ENCODE measurements at places on chromosomes 4 and X.

- DNase-seq = peak; percentile 97
Observed at GRCh38 chr4:173252024-173252935, 81.9 kb downstream of the HMGB2 start.

GRCh38 chr4:13616597-13616996 is 10.9 kb downstream of the BOD1L1 start:
- DNase-seq = no peak

GRCh38 chr4:20256381-20256881 is 4.7 kb downstream of the SLIT2 start:
- no peak for DNase-seq

- no peak for DNase-seq
Observed at GRCh38 chr4:138204507-138204906, 37.6 kb downstream of the SLC7A11 start.

GRCh38 chr4:121353213-121353612 is 27.6 kb downstream of the QRFPR start:
- no peak for DNase-seq

DNA sequence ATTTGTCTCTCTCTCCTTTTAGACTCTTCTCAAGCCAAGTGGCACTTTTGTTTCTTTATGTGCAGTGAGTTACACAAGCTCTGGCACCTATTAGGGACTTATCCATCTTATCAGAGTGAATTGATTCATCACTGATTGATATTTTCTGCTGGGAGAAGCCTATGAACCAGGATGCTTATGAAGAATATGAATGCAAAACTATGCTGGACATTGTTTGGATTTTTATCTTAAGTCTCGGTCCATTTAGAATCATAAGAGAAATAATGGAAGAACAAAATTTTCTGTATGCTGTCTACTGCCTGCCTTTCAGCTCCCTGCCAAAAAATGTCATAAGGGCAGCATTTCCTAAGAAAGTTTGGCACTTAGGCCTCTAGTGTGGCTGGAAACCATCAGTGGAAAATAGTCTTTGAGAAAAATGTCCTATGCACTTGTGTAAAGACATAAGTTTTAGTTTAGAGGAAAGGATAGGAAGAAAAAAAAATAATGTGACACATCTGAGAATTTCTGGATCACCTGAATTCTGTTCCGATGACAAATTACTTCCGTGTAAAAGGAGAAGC is 365.7 kb upstream of the MAD2L1 start:
- DNase-seq = no peak

- DNase-seq = no peak
Observed at GRCh38 chr4:155615081-155615887, 51.4 kb upstream of the GUCY1A1 start.

DNA sequence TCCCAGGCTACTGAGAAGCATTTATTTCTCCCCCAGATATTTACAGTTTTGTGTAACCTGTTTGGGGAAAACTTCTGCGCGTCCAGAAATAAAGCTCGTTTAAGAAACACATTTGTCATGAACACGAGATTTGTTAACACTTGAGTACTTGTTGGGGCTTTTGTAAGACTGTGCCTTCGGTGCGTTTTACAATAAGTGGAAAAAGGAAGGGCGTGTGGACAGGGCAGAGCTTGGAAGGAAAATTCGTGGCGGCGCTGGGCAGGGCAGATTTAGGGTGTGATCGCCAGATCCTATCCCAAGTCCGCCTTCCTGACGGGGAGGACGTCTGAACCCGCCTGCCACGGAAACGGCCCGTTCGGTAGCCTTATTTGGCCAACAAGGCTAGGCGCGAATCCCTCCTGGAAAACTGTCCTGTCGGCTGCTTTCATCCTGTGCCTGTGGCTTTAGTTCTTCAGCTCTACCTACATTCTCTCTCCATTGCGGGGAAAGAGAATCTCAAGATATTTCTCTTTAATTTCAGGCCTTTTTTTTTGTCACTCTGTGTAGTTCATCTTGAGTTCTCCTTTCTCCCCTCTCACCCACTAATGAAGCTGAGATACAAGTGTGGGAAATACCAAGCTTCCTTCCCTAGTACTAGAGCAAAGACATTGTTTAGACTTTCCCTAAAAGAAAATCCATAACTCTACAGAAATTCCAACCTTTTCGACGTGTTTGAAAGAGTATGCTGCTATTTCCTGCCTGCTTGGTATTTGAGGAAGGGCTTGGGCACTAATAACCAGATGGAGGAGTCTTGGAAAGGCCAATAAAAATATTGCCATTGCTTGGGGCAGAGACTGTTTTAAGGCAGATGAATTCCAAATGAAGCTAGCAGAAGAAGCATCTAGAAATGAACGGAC is 982 bp downstream of the PDLIM5 start:
- DNase-seq = peak; percentile 38

DNA sequence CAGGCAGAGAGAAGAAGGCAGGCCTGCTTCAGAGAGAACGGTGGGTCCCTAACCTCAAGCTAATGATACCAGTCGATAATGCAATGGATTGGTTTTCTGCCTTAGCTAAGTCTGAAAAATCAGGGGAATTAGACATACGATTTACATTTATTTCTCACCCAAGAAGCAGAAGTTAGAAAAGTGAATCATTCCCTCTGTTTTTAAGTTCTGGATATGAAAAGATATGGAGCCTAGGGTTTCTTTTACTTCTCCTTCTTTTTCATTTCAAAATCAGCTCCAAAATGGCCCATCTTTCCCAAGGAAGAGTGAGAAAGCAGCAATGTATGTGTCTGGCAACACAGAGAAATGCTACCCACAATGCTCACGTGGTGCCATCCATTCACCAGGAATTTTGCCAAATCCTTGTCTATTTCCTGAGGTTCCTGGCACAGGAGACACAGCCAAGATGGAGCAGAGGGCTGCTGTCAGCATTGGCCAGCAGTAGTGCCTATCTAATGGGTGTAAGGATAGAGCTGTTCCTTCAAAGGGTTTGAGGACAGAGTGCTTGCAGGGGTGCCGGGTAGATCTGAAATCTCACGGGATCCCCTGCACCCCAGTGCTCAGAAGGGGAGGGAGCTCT is 231.5 kb downstream of the MAML3 start:
- DNase-seq = no peak

DNA sequence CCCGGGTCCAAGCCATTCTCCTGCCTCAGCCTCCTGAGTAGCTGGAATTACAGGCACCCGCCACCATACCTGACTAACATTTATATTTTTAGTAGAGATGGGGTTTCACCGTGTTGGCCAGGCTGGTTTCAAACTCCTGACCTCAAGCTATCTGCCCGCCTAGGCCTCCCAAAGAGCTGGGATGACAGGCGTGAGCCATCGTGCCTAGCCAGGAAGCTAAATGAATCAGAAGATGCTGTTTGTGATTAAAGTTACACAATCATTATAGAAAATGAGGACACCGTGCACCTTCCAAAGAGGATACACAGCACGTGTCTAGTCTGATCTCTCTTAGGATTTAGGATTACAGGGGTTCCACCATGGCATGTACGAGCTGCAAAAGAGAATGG is 99.6 kb downstream of the DHRSX start:
- DNase-seq = peak; percentile 16

GRCh38 chrX:119762718-119763117 is 4.3 kb downstream of the SOWAHD start:
- no peak for DNase-seq

DNA sequence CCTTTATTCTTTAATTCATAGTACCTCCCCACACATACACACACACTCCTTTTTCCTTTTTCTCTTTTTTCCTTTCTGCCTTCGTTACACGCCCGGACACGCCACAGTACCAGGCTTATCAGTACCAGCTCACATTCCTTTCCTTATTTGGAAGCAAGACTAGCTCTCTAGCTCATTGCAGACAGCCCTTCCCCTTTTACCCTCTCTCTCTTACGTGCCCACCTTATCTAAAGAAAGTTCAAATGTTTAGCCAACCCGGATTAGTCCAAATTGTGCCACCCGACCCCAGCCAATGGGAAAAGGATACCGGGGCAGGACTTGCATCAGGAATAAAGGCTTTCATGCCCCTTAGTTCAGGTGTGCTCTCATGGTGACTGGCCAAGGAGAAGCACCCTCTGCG is 194.7 kb upstream of the VCX3A start:
- DNase-seq = no peak

- DNase-seq = no peak
Observed at GRCh38 chr4:168925789-168926490, 84.1 kb downstream of the CBR4 start.

- DNase-seq = peak; percentile 95
Observed at GRCh38 chr4:142095886-142096605, 459.7 kb downstream of the IL15 start.
